ENCODE measurements at places on chromosomes 5 and 9.

DNA sequence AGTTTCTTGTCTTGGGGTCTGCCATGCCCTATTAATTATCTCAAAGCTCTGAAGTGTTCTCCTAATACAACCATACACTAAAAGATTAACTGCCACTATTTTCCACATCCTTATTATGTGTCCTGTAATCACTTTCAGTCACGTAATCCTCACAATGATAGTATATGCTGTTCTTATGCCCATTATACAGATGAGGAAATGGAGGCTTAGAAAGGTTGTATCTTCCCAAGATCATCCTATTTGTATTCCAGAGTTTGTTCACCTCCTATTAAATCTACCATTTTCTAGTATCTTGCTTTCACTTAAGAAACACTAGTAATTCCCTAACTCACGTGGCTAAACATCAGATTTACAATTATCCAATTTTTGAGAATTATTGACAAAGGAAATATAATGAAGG is 2.9 kb upstream of the ARHGEF28 start:
- no peak for DNase-seq

GRCh38 chr9:130214776-130215340 is 42.7 kb downstream of the NCS1 start:
- DNase-seq, result no peak

DNA sequence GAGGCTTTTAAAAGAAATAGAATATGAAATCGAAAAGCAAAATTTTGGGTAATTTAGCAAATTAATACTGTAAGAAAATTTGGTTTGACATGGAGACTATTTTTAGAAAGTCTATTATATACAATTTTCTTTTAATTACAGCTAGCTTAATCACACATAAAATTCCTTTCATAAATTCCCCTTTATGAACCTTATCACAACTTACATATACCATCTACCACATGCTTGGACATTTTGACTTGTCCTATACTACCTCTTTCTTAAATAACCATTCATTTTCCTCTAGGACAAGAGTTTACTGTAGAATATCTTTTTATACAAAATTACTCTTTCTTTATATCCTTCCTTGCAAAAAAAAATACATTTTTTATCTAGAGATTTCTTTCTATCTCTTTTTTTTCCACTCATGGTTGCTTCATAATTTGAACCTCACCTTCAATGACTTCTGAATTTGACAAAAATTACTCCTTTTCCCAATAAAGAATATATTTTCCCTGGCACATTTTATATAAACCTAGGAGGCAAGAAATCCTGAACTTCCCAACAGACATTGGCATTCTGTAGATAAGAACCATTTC is 34.0 kb upstream of the SYK start:
- peak; percentile 5 for DNase-seq

GRCh38 chr9:133955821-133956411 is 36.2 kb downstream of the VAV2 start:
- DNase-seq, result peak; percentile 36

- no peak for DNase-seq
Observed at GRCh38 chr5:100647461-100648230, 112.5 kb downstream of the FAM174A start.

GRCh38 chr9:19782005-19782404 is 6.8 kb downstream of the SLC24A2 start:
- DNase-seq, result peak; percentile 5

DNA sequence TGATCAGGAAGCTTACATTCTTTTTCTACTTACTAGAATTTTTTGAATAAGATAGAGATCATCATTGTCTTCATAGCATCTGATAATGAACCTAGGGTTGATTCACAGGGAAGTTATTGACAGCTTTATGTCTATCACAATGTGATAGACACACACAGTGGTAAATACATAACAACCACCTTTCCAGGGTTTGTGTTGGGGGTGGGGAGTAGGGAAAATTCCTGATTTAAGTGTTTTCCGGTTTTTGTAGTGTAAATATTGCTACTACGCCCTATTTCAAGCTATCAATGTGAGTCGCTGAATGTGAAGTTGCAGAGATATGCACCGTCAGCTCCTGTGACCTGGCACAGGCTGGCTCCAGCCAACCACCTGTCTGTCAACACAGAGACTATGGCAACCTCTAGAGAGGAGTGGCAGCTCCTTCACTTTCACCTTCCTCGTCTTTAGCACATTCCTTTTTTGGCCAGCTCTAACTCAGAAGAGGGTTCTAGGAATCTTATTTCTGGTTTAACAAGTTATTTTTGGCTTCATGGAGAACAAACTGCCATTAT is 224.9 kb downstream of the MAT2B start:
- no peak for DNase-seq

- DNase-seq, result no peak
Observed at GRCh38 chr9:79287708-79288290, 284.0 kb upstream of the TLE4 start.

GRCh38 chr9:5122116-5122515 is 63.3 kb downstream of the INSL6 start:
- DNase-seq, result no peak

DNA sequence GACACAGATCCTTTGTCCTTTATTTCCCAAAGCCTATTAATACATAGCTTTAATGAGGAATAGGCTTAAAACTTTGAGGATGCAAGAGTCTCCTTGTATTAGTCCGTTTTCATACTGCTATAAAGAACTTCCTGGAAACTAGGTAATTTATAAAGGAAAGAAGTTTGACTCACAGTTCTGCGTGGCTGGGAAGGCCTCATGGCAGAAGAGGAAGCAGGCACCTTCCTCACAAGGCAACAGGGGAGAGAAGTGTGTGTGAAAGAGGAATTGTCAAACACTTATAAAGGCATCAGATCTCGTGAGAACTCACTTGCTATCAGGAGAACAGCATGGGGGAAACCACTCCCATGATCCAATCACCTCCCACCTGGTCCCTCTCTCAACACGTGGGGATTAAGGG is 5.4 kb upstream of the CLK4 start:
- DNase-seq, result no peak

- DNase-seq, result peak; percentile 13
Observed at GRCh38 chr5:135458921-135459331, 6.8 kb upstream of the TIFAB start.

DNA sequence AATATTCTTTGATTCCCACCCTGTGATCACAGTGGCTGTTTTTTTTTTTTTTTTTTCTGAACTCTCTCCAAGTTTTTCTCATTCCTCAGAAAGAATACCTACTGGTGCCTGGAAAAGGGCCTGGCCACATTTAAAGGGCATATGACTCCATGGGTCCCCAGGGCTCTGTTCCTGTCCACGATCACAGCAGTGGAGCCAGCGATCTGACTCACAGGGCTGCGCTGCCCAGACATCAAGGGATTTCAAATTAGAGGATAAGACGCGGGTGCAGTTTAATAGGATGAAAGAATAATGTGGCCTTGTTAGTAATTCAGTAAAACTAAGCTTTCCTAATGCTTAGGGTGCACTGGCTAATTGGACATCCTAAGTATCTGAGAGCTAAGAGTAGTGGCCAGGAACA is 175.1 kb upstream of the MSX2 start:
- peak; percentile 36 for DNase-seq

- peak; percentile 7 for DNase-seq
Observed at GRCh38 chr5:21237461-21237860, 1249.5 kb upstream of the CDH18 start.

- DNase-seq, result peak; percentile 73
Observed at GRCh38 chr5:96687812-96688453, 25.8 kb downstream of the CAST start.

DNA sequence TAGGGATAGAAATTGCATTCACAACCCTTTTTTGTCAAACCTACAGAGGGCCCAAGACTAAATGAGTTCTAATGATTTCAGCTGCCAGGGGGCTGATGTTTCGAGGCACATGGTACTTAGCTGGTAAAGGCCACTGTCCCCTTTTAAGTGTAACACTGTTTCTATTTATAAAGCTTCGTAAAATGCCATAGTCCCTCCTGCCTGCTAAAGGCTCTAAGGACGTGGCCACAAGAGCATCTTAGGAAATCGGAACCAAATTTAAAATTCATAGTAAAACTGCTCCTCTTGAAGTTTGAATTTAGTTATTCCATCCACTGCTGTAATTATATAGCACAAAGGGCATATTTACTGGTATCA is 170.3 kb upstream of the WWC1 start:
- DNase-seq, result no peak

GRCh38 chr5:108736855-108737254 is 10.8 kb upstream of the FER start:
- DNase-seq, result no peak

- peak; percentile 10 for DNase-seq
Observed at GRCh38 chr9:14806941-14807520, 84.5 kb upstream of the CER1 start.

GRCh38 chr9:136784997-136785361 is 6.2 kb upstream of the TMEM141 start:
- DNase-seq, result no peak

DNA sequence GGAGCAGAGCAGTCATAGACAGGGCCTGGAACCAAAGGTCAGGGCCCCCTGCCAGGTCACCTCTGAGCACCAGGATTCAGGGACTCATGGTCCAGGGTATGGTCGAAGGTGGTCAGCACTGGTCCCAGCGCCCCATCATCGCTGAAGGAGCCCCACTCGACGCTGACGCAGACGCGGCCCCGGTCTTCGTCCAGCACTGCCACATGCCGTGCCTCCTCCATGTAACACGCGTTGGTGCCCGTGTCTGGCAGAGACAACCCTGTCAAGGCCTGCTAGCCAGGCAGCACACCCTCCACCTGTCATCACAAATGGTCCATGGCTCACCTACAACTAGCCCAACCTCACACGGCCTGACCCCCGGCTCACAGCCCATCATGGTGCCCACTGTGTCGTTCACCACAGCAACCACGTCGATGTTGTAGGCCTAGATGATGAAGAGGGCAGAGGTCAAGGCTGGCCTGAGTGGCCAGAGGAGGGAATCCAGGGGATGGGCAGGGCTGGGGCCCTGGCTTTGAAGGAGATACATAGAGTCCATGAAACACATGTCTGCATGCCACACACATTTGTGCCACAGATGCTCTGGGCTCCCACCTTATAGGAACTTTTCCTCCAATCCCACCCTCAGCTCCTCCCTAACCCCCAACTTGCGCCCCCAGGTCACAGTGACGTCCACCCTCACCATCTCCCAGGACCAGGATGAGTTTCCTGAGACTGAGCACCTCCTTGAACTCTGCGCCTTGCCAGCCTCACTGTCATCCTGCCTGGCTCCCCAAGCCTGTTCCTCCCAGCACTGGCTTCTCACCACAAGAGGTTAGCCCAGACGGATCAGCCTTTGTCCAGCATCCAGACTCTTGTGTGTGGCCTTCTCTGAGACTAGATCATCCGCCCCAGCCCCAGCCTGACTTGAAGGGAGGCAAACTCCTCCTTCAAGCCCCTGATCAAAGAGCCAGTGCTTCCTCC is 9.5 kb downstream of the HK3 start:
- DNase-seq, result no peak

DNA sequence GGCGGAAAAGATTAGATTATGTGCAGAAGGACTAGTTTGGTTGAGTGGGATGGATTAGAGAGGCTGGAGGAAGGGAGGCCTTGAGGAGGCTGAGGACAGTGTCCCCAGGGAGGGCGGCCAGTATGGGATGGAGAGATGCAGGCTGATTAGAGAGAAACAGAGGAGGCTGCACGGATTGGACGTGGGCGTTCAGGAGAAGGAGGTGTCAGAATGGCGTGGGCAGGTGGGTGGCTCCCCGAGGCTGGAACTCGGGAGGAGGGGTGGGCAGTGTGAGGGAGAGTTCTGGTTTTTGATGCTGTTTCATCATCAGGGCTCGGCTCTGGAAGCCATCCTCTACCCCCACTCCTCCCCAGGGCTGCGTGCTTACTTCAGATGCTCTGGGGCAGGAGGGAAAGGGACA is 13.0 kb downstream of the CDHR2 start:
- no peak for DNase-seq

DNA sequence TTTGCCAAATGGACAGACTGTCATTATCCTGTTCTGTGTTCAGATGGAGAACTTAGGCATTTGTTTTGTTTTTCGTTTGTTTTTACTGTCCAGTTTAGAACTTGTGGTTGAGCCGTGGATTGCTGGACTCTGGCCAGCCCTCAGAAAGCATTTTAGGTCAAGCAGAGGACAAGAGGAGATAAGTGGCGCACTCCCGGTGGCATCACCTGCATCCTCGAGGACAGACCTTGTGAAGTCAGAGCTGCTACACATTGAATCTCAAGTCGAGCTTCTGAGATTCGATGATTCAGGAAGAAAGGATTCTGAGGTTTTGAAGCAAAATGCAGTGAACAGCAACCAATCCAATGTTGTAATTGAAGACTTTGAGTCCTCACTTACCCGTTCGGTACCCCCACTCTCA is 8.9 kb downstream of the MTRR start:
- peak; percentile 24 for DNase-seq

GRCh38 chr5:117623042-117623805 is 1048.6 kb upstream of the SEMA6A start:
- DNase-seq, result peak; percentile 13

DNA sequence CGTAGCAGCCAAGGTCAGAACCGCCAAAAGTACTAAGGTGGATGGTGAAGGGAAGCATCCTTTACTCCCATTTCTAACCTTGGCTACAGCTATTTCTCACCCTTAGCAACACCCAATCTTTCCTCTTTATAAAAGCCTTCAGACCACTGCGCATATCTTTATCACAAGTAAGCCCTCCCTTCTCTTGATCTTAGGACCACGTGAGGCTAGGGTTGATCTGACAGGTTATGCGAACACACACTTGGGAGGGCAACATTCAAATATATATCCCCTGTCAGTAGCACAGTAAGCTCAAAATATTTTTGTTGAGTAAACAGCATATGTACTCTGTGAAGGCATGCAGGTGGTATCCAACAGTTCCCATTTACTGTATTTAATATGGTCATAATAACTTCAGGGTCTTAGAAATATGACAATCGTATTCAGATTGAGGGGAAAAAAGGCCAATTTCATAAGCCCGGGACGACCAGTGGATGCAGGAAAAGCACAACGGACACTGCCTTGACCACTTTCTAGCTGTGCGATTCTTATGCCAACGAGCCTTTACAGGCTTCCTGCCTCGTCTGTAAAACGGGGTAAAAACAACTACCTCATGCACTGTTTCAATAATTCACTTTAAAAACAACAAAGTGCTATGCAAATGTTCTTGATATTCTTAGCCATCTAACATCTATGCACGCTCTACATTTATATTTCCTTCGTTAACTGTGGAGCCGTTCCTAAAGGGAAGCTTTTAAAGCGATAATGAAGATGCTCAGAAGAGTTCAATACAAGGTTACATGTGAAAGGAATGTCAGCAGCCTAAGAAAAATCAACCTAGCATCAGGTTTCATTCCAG is 1.3 kb downstream of the ARSB start:
- DNase-seq, result no peak

- DNase-seq, result peak; percentile 77
Observed at GRCh38 chr5:56360816-56361215, 127.7 kb upstream of the ANKRD55 start.

DNA sequence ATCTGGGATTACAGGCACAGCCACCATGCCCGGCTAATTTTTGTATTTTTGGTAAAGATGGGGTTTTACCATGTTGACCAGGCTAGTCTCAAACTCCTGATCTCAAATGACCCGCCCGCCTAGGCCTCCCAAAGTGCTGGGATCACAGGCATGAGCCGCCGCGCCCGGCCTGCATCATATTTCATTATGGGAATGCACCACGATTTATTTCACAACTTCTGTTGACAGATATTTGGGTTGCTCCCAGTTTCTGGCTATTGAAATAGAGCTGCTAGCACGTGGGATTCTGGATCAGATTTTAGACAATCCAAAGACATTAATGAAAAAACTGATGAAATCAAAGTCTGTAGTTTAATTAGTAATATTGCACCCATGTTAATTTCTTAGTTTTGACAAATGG is 48.4 kb upstream of the FUBP3 start:
- DNase-seq, result no peak

- DNase-seq, result peak; percentile 29
Observed at GRCh38 chr5:58184910-58185309, 275.0 kb downstream of the PLK2 start.
